T-helper 2 cell treated with Interferon-gamma antibody and Interleukin-4, amounts not matched to agents 100 ng/mL and 5 ng/mL, for 36 hours (primary cell): ENCODE measurements at places on chromosomes 13 and 19. TPM values are rescaled to one million over a fixed set of nuclear protein-coding genes. Genes with fewer than 3 reads are reported as not detected.

Gene TMEM59L
- total RNA-seq: not detected in 2 replicates

Gene ZNF575
- 3.1 and 3.7 TPM in 2 replicates for total RNA-seq

Gene CACNG7
- not detected in 2 replicates for total RNA-seq

Gene COX6B2
- total RNA-seq: 0.45 and 0.64 TPM in 2 replicates

Gene NLRP5
- total RNA-seq: not detected in 2 replicates

Gene OR7A5
- total RNA-seq: not detected in 2 replicates

Gene CTXN1
- total RNA-seq: 0.23 TPM in 1 of 2 replicates, not detected in the other

Gene SEMA6B
- total RNA-seq: not detected in 2 replicates

Gene PRR19
- total RNA-seq: 0.64 TPM in 2 replicates

Gene LYPD5
- 0.45 and 0.57 TPM in 2 replicates for total RNA-seq

Gene TSHZ3
- total RNA-seq: 0.61 TPM in 2 replicates

Gene TLE2
- 1.1 and 1.9 TPM in 2 replicates for total RNA-seq

Gene TINCR
- total RNA-seq: 0.23 and 0.39 TPM in 2 replicates

Gene IGFL3
- total RNA-seq: not detected in 2 replicates

Gene METTL21C
- total RNA-seq: not detected in 2 replicates

Gene MYCBP2
- 116 and 119 TPM in 2 replicates for total RNA-seq

Gene NLRP9
- total RNA-seq: not detected in 2 replicates

Gene FLT1
- 0.82 and 1.1 TPM in 2 replicates for total RNA-seq

Gene FXYD7
- total RNA-seq: 0.70 and 1.9 TPM in 2 replicates

Gene CARM1
- 38.6 and 40.7 TPM in 2 replicates for total RNA-seq

Gene WDR87
- total RNA-seq: not detected in 2 replicates

Gene N4BP2L2
- 116 and 122 TPM in 2 replicates for total RNA-seq
